ENCODE measurements at places on chromosomes 13 and 19.

- no peak for DNase-seq
These were observed 91.5 kb upstream of the FRY start for GRCh38 chr13:31940076-31940475.

DNA sequence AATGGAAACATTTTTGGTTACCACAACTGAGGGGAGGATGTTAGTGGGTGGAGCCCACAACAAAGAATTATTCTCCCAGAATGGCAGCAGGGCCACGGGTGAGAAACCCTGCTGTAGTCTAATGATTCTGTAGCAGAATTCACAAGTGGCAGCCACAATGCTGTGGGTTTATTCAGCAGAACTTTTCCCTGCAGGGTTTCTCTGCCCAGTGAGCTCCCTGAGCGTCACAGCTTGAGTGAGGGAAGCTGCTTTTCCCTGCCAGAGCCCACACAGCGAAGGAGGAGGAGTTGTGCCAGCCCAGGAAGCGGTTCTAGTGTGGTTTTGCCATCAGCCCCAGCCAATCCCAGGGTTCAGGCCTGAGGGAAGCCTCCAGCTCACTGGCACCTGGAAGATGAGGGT, 4.4 kb downstream of the ATP12A start:
- no peak for DNase-seq

DNA sequence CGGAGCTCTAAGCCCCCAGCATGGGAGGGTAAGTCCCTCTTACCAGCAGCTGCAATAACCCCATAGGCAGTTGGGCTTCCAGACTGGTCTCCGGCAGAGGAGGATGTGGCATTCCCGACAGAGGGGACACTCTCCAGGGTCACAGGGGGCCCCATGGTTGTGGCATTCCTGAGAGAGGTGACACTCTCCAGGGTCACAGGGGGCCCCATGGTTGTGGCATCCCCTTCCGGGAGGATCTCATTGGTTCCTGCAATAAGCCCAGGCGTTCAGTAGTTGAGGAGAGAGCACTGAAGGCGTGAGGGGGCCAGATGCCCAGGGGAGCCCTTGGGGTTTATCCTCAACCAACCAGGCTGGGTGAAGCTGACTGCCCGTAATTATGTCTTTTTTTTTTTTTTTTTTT, 5.4 kb downstream of the CD320 start:
- no peak for DNase-seq

GRCh38 chr19:9406798-9407352, 28.5 kb downstream of the ZNF266 start:
- DNase-seq = no peak

DNA sequence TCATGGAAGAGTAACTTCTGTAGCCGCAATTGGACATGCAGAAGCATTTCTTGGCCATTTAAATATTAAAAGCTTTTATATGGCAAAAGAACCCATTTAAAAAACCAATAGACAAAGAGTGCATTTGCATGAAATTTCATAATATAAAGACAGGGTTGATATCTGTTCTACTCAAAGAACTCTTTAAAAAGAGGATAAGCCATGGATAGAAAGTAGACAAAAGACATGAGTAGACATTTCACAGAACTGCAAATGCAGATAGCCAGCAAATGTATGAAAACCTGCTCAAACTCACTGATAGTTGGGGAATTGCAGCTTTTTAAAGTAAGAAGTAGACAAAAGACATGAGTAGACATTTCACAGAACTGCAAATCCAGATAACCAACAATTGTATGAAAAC, 218.1 kb downstream of the SHISA2 start:
- DNase-seq = no peak
